ENCODE measurements at places on chromosomes 5 and 9. TPM values are rescaled to one million over a fixed set of nuclear protein-coding genes. Genes with fewer than 3 reads are reported as not detected.
A peak's percentile ranks its signal among the peaks of the same experiment; 100 is the strongest.

DNA sequence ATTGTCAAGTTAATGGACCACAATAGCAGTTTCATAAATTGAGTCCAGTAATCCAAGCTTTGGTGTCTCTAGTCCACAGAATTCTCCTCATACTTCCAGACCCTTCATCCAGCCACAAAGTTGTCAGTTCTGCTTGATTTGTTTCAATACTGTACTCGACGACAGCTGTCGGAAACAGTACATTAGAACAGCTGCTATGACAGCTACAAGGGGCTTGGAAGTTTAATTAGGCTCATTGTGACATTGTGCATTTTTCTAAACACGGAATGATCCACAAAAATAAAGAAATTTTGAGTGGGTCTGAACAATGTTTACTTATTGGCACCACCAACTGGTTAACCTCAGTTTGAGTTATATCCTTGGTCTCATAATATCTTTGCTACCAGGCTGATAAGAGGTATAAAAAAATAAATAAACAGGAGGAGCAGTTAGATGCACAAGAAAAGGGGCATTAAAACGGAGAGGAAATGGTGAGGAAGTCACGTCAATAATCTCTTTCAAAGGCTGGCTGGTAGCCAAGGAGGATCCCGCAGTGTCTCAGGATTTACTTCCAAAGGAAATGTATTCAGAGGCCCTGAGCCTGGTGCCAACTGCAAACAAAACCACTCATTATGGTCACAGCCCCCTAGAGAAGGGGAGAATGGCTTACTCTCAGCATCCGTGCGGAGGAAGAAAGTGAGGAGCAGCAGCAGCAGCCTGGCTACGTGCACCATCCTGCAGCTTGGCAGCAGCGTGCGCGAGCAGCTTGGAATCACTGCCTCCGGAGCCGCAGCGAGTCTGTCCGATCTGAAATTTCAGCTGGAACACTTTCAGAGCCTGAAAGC, 933.8 kb upstream of the DMAC1 start:
- peak; percentile 63 for DNase-seq

GRCh38 chr9:38090170-38090569, 21.1 kb upstream of the SHB start:
- no peak for DNase-seq

DNA sequence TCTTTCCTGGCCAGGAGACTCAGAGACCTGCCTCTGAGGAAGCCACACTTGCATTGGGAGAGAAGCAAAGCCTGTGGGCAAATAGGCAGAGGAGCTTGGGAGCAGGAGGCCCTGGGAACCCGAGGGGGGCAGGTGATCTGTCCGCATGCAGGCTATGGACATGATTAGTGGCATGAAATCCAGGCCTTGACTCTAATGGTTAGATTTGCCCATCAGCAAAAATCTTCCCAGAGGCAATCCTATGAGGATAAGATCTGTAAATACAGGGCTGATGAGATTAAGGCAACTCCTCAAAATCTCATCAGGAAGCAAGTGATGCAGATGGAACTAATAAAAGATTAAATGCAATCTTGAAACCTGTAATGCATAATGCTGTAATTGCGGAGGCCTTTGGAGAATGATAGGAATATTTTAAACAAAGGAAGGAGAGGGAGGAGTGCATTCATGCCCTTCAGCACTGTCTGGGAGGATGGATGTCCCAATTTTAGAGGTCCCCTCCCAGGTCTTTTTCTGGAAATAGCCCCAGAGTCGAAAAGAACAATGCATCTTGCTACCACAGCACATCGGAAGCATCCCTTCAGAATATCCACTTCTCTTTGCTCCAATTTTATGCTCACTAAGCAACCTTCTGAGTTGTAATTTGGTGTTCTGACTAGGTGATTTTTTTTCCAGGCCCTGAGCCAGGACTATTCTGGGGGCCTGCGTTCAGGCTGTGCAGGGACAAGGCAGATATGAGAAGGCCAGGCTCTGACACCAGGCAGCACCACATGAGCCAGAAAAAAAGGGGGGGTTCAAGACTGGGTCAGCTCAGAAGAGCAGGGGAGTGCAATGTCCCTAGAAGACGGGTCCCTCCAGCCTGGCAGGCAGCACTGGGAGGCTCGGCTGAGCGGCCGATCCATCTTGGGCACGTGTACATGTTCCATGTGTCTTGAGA, 66.5 kb downstream of the MED10 start:
- no peak for DNase-seq

DNA sequence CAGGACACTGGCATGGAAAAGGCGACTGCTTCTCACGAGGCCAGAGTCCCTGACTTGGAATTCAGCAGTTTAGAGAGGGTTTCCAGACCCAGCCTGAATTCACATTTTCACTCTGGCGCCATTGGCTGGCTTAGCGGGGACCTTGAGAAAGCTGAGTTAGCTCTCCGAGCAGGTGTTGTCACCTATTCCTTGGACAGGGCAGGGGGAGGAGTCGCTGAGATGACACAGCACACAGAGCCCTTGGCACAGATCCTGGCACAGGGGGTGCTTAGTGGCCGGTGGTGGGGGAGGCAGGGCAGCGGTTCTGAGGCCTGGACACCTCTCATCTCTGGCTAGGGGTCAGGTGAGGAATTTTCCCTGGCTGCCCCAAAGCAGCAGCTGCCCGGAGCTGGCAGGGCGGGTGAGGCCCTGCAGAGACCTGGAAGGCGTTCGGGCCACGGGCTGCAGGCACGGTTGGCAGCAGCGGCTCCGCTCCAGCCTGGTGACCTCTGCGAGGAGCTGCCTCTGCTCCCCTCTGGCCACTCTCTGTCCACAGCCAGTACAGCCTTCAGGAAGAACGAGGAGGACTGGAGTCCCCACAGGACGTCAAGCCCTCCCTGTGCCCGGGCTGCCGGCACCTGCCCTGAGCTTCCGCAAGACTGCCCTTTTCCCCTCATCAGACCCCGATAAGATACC, 72.4 kb upstream of the RAPGEF1 start:
- DNase-seq: no peak

- no peak for DNase-seq
Measured at GRCh38 chr9:15080401-15080800, 170.2 kb upstream of the FREM1 start.

- no peak for DNase-seq
Measured at GRCh38 chr5:141403387-141403786, 809 bp downstream of the PCDHGA9 start.

DNA sequence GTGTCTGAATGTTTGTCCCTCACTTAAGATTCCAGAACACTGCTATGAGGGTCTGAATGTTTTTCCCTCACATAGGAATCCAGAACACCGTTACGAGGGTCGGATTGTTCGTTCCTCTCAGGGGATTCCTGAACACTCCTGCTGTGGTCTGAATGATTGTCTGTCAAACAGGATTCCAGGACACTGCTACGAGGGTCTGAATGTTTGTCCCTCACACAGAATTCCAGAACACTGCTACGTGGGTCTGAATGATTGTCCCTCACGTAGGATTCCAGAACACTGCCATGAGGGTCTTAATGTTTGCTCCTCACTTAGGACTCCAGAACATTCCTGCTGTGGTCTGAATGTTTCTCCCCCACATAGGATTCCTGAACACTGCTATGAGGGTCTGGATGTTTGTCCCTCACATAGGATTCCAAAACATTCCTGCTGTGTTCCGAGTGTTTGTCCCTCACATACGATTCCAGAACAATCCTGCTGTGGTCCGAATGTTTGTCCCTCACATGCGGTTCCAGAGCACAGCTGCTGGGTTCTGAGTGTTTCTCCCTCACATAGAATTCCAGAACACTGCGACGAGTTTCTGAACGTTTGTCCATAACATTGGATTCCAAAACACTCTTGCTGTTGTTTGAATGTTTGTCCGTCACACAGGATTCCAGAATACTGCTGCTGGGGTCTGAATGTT, 199.5 kb downstream of the FOXD4L6 start:
- DNase-seq: no peak

GRCh38 chr9:131302244-131303075, 12.9 kb downstream of the PLPP7 start:
- no peak for DNase-seq

DNA sequence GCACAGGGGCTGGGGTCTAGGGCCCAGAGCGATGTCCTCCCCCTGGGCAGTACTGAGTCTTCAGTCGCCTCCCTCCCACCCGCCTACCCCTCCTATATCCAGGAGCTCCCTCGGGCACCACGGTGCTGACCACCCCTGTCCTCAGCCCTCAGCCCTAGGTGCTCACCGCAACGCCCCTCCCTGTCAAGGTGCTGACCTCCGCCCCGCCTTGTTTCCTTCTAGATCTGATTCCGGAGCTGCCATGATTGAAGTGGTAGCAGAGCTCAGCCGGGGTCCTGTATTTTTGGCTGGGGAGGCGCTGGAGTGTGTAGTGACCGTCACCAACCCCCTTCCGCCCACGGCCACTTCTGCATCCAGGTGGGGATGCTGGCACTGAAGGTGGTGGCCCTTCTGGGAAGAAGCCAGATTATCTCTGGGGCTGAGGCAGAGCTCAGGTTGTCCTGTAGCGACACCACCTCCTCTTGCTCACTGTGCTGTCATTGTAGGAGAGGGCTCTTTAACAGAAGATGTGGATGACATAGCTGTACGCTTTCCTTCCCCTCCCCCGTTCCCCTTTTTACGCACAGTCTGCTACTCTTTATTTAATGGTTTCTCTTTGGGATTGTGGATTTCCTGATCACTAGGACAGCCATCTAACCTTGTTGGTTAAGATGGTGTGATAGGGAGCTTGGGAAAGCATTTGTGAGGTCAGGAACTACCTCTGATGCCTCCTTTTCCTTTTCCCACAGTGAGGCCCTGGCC, 598 bp downstream of the RGP1 start:
- DNase-seq: no peak

DNA sequence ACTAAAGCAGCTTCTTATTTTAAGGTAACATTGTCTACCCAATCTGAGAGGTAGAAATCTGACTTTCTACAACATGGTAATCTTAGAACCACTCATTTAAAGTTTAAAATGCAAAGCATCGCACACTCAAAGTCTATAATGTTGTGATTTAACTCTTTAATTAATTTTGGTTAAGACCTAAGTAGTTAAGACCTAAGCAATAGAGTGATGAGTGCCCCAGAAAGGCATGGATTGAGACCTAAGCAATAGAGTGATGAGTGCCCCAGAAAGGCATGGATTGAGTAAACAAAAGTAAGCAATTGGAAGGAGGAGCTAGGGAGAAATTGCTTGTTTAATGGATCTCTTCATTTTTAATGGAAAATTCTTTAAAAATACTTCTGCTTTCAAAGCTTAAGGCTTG, 86.8 kb downstream of the NLN start:
- no peak for DNase-seq

DNA sequence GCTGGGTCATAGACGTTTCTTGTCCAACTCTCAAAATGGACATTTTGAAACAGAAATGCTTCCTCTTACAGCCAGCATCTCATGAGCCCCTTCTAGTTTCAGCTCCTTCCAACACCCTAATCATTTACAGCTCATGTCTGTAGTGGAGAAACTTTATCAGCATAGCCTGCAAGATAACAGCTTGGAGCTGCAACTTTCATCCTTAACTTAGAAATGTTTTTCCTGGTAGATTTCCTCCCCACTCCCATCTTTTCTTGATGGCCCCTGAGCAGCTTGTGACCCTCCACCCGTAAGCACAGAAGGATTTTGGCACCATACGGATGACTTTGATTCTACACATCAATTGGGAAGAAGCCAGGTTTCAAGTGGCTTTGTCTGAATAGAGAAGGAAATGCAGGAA, 53.5 kb upstream of the TGFBR1 start:
- DNase-seq: no peak

DNA sequence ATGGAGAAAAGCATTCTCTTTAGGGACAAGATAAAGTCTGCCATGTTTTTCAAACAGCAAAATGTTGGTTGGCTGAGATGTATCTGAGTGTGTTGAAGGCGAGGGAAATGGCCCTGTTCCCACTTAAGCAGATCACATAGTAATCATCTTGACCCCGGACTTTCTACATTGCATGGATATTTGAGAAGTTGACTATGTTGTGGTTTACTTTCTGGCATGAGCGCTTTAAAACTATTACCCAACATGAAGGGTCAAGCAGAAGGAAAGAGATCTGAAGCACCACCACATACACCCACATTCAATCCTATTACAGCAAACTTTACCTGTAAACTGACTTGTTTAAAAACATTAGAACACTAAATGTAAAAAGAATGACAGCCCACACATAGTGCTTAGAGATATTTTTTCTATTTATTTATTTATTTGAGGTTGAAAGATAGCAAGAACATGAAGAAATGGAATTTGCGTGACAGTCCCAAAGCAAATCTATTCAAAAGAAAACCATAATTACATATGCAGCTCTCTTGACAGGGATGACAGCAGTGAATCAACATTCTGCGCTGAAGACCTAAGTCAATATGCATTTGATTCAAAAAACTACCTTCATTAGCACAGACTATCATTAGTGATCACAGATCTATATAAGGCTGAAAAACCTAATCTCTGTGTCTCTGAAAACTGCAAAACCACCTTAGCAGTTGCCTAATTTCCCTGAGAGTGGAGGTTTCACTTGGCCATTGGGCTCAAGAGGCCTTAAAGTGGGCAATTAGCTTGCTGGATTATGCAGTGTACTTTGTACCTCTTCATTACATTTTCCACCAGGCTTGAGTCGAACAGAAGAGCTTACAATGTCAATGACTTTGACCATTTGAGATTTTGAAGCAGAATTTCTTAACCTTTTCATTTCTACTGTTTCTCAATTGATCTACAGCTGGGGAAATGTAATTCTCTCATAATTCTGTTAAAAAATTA, 195.0 kb downstream of the PDE4D start:
- DNase-seq: no peak

DNA sequence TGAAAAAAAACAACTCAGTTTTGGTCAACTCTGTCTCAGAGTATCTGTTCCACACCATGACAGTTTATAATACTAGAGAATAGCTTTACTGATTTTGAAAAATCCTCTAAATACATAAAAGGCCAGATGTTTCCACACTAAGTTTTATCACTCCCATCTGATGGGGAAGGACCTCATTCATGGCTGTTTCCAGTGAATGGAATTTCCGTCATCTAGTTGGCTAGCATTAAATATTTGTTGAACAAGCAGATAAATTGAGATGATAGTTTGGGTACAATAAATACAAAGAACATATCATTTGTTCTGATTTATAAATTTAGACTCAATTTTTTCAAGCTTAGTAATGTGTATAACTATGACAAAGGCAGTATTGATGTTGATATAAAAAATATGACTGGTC, 408.5 kb downstream of the PTPRD start:
- DNase-seq: no peak

DNA sequence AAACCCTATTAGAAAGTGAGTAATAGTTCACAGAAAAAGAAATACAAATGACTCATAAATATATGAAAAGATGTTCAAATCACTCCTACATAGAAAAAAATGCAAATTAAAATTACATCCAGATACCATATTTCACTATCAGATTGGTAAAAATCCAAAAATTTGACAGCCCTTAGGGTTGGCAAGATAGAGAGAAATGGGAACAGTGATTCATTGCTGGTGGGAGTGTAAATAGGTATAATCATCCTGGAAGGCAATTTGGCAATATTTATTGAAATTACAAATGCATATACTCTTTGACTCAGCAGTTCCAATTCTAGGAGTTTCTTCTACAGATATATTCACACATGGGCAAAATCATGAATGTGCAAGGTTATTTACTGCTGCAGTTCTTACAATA, 273.5 kb downstream of the NR2F1-AS1 start:
- no peak for DNase-seq

GRCh38 chr5:37477426-37477825, 98.3 kb downstream of the WDR70 start:
- no peak for DNase-seq

- no peak for DNase-seq
Measured at GRCh38 chr5:14379739-14380497, 201.7 kb upstream of the OTULINL start.

The SPATA31C1 gene
- total RNA-seq: not detected

The SLC36A2 gene
- total RNA-seq: not detected

The SEMA6A gene
- 13.9 TPM for total RNA-seq

The PCDHGB3 gene
- 8.6 TPM for total RNA-seq

The SLC34A1 gene
- not detected for total RNA-seq

The SLC36A3 gene
- total RNA-seq: not detected

The SLC6A3 gene
- total RNA-seq: 0.62 TPM

The GFI1B gene
- total RNA-seq: not detected

The OR1Q1 gene
- total RNA-seq: not detected

All from ovary (tissue), 10 donors.